Progenitor cell of endocrine pancreas (in vitro differentiated cells): ENCODE measurements at places on chromosomes 6 and 20. TPM values are rescaled to one million over a fixed set of nuclear protein-coding genes. Genes with fewer than 3 reads are reported as not detected.
A peak's percentile ranks its signal among the peaks of the same experiment; 100 is the strongest.

GRCh38 chr20:10565922-10566897 lies 107.6 kb downstream of the JAG1 start:
- H3K36me3 ChIP-seq, result peaks cover 17% of the 10 kb centered on the region
- H3K4me1 ChIP-seq, result no peaks in the 10 kb centered on the region
- no peaks in the 10 kb centered on the region for H3K27me3 ChIP-seq
- H3K4me3 ChIP-seq, result no peak overlapping the region
- H3K27ac ChIP-seq, result no peak overlapping the region

DNA sequence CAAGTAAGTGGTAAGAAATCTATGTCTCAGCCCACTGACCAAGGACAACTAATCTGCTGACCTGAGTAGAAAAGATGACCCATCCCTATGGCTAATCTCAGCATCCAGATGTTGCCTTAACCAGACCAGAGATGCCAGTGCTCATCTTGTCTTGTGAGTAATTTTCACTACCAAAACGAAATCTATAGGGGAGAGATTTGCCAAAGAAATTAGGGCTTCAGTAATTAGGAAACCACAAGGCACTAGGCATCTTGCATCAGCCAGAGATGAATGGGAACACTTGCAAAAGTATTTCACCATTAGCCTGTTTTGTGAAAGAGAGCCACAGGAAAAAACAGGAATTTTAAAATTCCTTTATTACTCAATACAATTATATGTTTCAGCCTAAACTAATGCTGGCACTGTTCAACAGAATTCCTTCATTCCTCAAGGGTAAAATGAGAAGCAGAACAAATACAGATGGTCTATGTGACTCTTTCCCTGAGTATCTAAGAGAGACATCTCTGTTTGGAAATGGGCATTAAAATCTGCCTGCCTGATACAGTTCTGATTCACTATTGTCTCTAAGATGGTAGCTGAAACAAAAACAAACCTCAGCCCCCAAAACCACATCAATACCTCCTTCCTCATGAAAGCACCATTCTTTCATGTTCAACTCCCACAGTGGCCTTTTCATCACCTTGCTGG lies 87.8 kb downstream of the GMDS start:
- H3K36me3 ChIP-seq, result no peaks in the 10 kb centered on the region
- peaks cover 5% of the 10 kb centered on the region for H3K4me1 ChIP-seq
- H3K4me3 ChIP-seq, result no peak overlapping the region
- peaks cover 6% of the 10 kb centered on the region for H3K27me3 ChIP-seq
- H3K27ac ChIP-seq, result no peak overlapping the region

DNA sequence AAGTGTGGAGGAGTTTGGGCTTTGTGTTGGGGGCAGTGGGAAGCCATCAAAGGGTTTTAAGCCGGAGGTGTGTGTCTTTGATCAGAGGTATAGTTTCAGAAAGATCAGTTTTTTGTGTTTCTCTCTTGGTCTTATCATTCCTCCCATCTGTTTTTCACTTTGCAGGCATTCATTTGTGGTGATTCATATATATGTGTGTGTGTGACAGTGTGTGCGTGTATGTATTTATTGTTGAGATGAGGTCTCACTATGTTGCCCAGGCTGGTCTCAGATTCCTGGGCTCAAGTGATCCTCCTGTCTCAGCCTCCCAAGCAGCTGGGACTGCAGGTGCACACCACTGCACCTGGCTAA lies 11.1 kb upstream of the SERINC3 start:
- H3K36me3 ChIP-seq, result no peaks in the 10 kb centered on the region
- DNase-seq, result no peak
- no peak overlapping the region for H3K27ac ChIP-seq

- H3K36me3 ChIP-seq, result no peaks in the 10 kb centered on the region
- no peak for DNase-seq
- peaks cover 3% of the 10 kb centered on the region for H3K27me3 ChIP-seq
- no peak overlapping the region for H3K27ac ChIP-seq
- no peak overlapping the region for H3K4me3 ChIP-seq
These were observed 9.2 kb upstream of the SLC9A8 start for GRCh38 chr20:49803418-49803817.

GRCh38 chr20:24672886-24673677 lies 203.7 kb downstream of the SYNDIG1 start:
- no peak overlapping the region for H3K4me3 ChIP-seq
- H3K27me3 ChIP-seq, result peaks cover 4% of the 10 kb centered on the region
- no peaks in the 10 kb centered on the region for H3K36me3 ChIP-seq
- DNase-seq, result no peak

- no peak for DNase-seq
- H3K4me3 ChIP-seq, result no peak overlapping the region
- H3K36me3 ChIP-seq, result peaks cover 3% of the 10 kb centered on the region
- H3K4me1 ChIP-seq, result no peaks in the 10 kb centered on the region
These were observed 51.9 kb upstream of the SEC63 start for GRCh38 chr6:108009894-108010293.

GRCh38 chr6:40754461-40755045 lies 167.4 kb upstream of the LRFN2 start:
- H3K27me3 ChIP-seq, result peaks cover 44% of the 10 kb centered on the region
- no peaks in the 10 kb centered on the region for H3K36me3 ChIP-seq
- H3K4me1 ChIP-seq, result peaks cover 2% of the 10 kb centered on the region
- no peak overlapping the region for H3K27ac ChIP-seq
- no peak overlapping the region for H3K4me3 ChIP-seq
- DNase-seq, result no peak

- no peaks in the 10 kb centered on the region for H3K27me3 ChIP-seq
- peak overlapping the region; percentile 95 for H3K4me3 ChIP-seq
- DNase-seq, result peak; percentile 28
- peaks cover 10% of the 10 kb centered on the region for H3K36me3 ChIP-seq
- peaks cover 36% of the 10 kb centered on the region for H3K4me1 ChIP-seq
These were observed 58.4 kb downstream of the TRIM38 start for GRCh38 chr6:26021001-26021349.

- H3K4me1 ChIP-seq, result peaks cover 17% of the 10 kb centered on the region
- H3K36me3 ChIP-seq, result peaks cover 4% of the 10 kb centered on the region
- H3K27me3 ChIP-seq, result no peaks in the 10 kb centered on the region
- no peak overlapping the region for H3K4me3 ChIP-seq
- H3K27ac ChIP-seq, result no peak overlapping the region
- DNase-seq, result no peak
These were observed 18.8 kb downstream of the MAP3K4 start for GRCh38 chr6:161010418-161010817.

- peak overlapping the region; percentile 56 for H3K27ac ChIP-seq
- H3K4me3 ChIP-seq, result no peak overlapping the region
- peaks cover 22% of the 10 kb centered on the region for H3K4me1 ChIP-seq
- no peak for DNase-seq
These were observed 29.1 kb downstream of the STK35 start for GRCh38 chr20:2130683-2131082.

DNA sequence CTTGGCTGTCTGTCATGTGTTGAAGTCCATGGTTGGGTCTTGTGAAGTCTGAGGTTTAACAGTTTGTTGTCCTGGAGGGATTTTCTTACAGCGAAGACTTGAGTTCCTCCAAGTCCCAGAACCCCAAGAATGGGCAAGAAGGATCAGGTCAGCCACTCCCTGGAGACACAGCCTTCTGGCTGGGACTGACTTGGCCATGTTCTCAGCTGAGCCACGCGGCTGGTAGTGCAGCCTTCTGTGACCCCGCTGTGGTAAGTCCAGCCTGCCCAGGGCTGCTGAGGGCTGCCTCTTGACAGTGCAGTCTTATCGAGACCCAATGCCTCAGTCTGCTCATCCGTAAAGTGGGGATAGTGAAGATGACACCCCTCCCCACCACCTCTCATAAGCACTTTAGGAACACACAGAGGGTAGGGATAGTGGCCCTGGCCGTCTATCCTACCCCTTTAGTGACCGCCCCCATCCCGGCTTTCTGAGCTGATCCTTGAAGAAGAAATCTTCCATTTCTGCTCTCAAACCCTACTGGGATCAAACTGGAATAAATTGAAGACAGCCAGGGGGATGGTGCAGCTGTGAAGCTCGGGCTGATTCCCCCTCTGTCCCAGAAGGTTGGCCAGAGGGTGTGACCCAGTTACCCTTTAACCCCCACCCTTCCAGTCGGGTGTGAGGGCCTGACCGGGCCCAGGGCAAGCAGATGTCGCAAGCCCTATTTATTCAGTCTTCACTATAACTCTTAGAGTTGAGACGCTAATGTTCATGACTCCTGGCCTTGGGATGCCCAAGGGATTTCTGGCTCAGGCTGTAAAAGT lies 43.5 kb downstream of the SIRPA start:
- peaks cover 11% of the 10 kb centered on the region for H3K4me1 ChIP-seq
- H3K4me3 ChIP-seq, result no peak overlapping the region
- no peak for DNase-seq
- peaks cover 2% of the 10 kb centered on the region for H3K36me3 ChIP-seq

DNA sequence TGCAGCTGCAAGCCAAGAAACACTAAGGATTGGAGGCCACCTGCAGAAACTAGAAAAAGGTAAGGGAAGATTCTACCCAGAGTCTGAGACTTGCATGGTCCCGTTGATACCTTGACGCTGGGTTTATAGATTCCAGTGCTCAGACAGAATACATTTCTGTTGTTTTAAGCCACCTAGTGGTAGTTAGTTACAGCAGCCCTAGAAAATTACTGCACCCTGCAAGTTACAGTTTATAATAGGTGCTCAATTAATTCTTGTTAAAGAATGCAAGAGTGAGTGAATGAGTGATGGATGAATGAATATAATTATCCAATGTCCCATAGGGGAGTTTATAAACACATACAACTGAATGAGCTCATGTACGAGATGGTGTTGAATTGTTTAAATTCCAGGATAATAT lies 453.1 kb upstream of the SLC35B3 start:
- no peak for DNase-seq
- no peaks in the 10 kb centered on the region for H3K4me1 ChIP-seq
- H3K27me3 ChIP-seq, result peaks cover 7% of the 10 kb centered on the region
- no peak overlapping the region for H3K4me3 ChIP-seq
- no peaks in the 10 kb centered on the region for H3K36me3 ChIP-seq

The SLC12A5 gene
- 8.5 and 8.8 TPM in 2 replicates for total RNA-seq

The MYLK2 gene
- 0.38 and 0.42 TPM in 2 replicates for total RNA-seq

The KCNK16 gene
- 32.9 and 35.2 TPM in 2 replicates for total RNA-seq

The B3GAT2 gene
- total RNA-seq, result 1.1 and 1.8 TPM in 2 replicates

The GPR31 gene
- not detected in 2 replicates for total RNA-seq

The CALHM4 gene
- total RNA-seq, result not detected in 2 replicates
